ENCODE measurements at places on chromosomes 6 and 20. TPM values are rescaled to one million over a fixed set of nuclear protein-coding genes. Genes with fewer than 3 reads are reported as not detected.
A peak's percentile ranks its signal among the peaks of the same experiment; 100 is the strongest.

Gene LIME1
- polyA plus RNA-seq, result 1.7 TPM

Gene ZSCAN16
- 1.8 TPM for polyA plus RNA-seq

Gene NPBWR2
- polyA plus RNA-seq, result not detected

Gene TGM2
- polyA plus RNA-seq, result 313 TPM

DNA sequence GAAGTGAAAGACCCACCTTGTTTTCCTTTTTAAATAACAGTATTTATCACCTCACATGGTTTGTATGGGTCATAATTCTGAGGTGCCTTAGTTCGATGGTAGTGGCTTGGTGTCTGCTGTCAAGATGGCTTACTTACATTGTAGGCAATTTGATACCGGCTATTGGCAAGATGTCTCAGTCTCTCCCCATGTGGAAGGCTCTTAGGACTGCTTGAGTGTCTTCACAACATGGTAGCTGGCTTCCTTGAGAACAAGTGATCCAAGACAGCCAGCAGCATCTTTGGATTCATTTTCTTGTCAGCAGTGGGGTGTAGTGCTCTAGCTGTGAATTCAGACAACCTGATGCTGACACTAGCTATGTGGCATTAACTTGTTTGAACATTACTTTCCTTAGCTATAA lies 70.1 kb downstream of the CBFA2T2 start:
- no peak for DNase-seq

GRCh38 chr6:30091577-30092381 lies 16.2 kb upstream of the RNF39 start:
- peak; percentile 39 for DNase-seq

GRCh38 chr6:137051790-137052472 lies 7.2 kb upstream of the IL20RA start:
- no peak for DNase-seq

- peak; percentile 90 for DNase-seq
Measured at GRCh38 chr6:169292338-169293124, 38.9 kb upstream of the THBS2 start.

- DNase-seq, result no peak
Measured at GRCh38 chr6:3392930-3393835, 63.7 kb downstream of the SLC22A23 start.

DNA sequence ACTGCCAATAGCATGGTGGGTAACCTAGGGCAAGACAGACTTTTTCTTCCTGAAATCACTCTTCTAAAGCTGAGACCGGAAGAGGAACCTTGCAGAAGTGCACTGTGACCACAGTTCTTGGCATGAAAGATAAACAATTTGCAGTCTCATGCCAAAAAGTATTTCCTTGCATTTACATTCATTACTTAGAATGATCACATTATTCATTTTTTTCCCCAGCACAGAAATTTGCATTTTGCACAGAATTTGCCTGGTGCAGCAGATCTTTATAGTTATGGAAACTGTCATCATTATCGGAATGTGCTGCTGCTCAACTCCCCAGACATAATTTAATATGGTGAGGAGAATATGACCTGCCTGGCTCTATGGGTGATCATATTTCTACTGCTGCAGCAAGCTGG lies 42.2 kb upstream of the EDN3 start:
- no peak for DNase-seq

GRCh38 chr6:4616311-4616710 lies 159.9 kb upstream of the CDYL start:
- no peak for DNase-seq

DNA sequence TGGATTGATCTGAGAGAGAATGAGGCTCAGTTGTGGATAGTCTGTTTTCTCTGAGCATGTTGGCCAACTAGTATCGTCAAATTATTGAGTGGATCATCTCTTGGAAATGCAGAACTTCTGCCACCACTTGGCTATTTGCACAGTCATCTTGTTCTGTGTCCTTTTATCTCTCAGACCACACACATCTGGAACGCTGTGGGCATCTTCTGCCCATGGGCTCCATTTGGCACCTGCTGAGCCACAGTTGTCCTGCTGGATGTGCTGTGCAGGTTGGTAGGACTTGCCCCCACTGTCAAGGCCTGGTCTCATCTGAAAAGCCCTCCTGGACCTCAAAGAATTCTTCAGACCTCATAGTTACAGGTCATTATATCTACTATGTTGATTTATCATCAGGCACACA lies 16.7 kb upstream of the C20orf144 start:
- DNase-seq, result no peak

GRCh38 chr6:34447910-34448309 lies 18.0 kb upstream of the PACSIN1 start:
- no peak for DNase-seq

DNA sequence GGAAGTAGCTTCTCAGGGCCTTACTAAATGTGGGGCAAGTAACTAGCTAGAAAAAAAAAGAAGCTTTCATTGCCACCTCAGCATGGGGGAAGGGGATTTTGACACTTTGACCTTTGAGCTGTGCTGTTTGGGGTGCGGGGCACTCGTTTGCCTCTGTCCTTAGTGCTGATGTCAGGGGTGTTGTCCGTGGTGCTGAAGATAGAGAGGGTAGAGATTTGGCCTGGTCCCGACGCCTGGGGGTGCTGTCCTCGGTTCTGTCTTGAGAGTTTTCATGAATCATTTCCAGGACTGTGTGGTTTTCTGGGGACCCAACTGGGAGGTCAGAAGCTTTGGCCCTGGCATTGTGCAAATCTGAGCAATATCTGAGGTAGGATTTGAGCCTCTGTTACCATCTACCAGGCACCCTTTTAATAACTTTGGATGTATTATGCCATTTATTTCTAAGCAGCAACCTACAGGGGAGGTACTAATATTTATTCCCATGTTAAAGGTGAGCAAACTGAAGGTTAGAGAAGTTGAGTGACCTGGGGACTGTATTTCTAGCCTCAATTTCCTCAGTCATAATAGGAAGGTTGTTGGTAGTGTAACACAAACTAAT lies 78.0 kb downstream of the DLGAP4 start:
- DNase-seq, result no peak

DNA sequence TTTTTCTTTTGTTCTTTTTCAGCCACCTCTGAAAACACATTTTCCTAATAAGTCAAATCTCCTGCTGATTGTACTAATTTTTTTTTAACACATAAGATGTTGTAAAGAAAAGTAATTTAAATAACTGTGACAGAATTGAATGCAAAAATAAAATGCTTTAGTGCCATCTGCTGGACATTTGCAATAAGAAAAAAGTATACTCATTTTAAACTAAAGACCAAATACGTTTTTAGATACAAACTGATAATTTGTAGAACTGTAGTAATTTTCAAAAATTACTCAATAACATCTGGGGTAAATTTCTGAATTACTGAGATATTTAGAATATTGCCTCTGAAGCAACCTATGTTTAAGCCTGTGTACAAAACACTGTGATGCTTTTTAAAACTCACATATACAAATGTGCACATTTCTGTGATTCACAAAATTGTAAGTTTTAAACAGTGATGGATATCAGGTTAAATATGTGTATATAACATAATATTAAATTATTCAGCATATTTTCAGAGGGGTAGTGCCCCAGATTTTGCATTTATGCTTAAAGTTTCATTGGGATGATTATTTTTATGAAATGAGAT lies 198.7 kb downstream of the RIMS1 start:
- no peak for DNase-seq

DNA sequence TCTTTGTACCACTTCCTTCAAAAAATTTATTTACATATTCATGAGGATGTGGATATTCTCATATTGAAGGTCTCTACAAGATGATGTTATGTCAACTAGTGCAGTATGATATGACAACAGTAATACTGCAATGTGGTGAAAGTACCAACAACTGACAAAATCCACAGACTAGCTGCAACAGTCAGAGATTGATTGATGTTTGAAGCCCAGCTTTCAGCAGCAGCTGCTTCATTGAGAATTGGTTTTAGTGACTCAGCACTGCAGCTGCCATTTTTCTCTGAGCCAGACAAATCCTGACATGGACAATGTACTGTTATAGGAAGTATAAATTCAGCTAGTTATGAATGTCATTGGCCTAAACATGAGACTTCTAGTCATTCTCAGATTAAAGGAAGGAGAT lies 53.8 kb downstream of the PKIB start:
- no peak for DNase-seq

DNA sequence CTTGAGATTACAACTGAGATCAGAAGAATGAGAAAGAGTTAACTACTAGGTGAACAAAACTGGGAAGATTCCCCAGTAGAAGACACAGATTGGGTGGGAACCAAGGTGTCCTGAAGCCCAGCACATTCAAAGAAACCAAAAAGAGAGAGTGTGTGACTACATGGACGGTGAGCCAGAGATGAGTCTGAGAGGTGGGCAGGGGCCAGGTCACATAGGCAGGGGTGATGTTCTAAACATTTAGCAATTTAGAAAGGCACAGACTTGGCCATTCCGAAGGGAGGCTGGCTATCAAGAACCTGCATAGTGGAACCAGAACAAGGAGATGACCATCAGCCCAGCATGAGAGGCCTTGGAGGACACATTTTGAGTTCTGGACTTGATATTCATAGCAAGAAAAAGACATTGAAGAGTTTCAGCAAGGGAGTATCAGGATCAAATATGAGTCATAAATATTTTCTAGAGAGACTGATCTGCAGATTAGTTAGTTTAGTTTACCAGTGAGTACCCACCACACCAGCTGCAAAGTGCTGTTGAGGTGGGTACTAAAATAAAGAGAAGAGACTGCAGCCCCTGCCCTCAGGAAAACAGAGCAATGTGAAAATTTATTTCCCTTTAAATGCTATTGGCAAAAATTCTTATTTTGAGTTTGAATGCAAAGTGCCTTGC lies 340.5 kb upstream of the PRDM1 start:
- DNase-seq, result no peak

- DNase-seq, result no peak
Measured at GRCh38 chr6:17099401-17100059, 2.3 kb upstream of the STMND1 start.
